Cardiac muscle cell (in vitro differentiated cells and primary cell): ENCODE measurements at places on chromosomes 3 and 15. TPM values are rescaled to one million over a fixed set of nuclear protein-coding genes. Genes with fewer than 3 reads are reported as not detected.

C3orf70 gene
- 0.55 and 0.62 TPM in 2 replicates for polyA plus RNA-seq

FAM240A gene
- not detected in 2 replicates for polyA plus RNA-seq

PLSCR2 gene
- polyA plus RNA-seq = not detected in 2 replicates

GADL1 gene
- 15.6 and 16.9 TPM in 2 replicates for polyA plus RNA-seq

SLC9C1 gene
- 0.12 and 0.22 TPM in 2 replicates for polyA plus RNA-seq

CCR1 gene
- not detected in 2 replicates for polyA plus RNA-seq

ALDH1A3 gene
- 0.28 TPM in 1 of 2 replicates, not detected in the other for polyA plus RNA-seq

STAB1 gene
- polyA plus RNA-seq = 0.91 TPM in 1 of 2 replicates, not detected in the other

ERICH6 gene
- 0.44 and 0.55 TPM in 2 replicates for polyA plus RNA-seq

- no peak for DNase-seq
Observed at GRCh38 chr15:48233246-48233645, 27.1 kb downstream of the SLC12A1 start.

DNA sequence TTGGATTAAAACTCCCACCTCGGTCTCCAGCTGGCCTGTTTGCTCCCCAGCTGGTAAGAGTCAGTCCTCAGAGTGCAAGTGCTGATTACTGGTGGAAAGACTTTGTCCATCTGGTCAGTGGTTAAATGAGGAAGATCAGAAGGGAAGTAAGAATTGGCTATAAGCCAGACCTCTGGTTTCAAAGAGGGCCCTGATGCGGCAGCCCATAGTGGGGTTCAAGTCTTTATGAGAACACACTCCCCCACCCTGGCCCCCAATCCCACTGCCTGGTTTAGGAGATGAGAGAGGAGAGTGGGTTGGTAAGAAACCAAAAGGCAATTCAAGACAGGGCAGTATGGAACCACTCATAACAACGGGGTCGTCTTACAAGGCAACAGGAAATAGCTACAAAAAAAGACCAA is 65.0 kb downstream of the FRMD4B start:
- no peak for DNase-seq

- DNase-seq = no peak
Observed at GRCh38 chr3:43784640-43785011, 93.9 kb downstream of the ABHD5 start.

DNA sequence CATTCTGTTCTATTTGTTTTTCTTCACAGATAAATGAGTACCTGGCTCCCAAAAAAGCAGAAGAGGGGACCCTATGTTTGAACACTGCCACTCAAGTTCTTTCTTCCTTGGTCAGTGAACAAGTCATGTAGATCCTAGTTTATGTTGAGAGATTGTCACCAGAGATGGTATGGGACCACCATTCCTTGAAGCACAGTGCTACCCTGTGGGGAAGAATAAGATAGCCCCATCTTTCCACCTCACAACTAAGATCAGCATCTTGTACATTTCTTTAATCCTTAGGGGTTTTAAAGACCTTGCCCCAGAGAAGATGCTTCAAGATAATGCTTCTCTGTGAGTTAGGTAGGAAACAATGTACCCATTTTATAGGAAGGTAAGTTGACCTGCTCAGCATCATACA is 233.5 kb upstream of the WNT5A start:
- peak; percentile 23 for DNase-seq

DNA sequence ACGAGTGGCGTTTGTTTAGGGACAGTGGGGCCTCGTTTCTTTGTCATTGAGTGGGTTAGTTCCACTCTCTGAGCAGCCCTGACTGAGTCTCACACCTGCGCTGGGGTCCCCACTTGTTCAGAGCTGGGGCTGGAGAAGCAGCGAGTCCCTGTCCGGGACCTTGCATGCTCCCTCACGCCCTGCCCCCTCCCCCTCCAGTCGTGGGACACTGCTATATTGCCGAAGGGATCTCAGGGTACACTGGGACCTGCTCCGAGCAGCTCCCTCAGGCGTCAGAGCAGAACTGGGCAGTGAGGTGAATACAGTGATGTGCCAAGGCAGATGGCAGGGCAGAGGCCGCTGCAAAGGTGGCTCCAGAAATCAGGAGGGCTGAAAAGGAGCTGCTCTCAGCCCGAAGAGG is 59.9 kb upstream of the KLF13 start:
- DNase-seq = no peak

GRCh38 chr3:24145481-24145880 is 200.4 kb downstream of the NR1D2 start:
- no peak for DNase-seq

- DNase-seq = no peak
Observed at GRCh38 chr3:42632146-42632545, 21.4 kb upstream of the ZBTB47 start.

DNA sequence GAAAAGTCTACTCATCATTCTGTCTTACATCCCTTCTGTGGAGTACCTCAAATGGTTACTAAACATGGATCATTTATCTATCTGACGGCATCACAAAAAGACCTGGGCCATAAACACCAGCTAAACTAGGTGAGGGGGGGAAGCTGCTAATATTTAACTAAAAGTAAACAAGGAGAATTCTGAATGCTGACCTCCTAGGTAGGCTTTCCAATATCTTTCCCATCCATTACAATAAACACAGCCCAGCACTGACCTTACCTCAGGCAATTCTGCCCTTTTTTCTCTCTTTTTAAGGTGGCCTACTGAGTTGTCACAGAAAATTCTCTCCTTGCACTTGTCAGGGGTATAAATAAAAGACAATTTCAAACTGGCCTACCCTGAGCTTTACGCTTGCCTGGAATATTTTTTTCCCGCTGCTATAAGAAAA is 33.1 kb downstream of the USF3 start:
- no peak for DNase-seq

DNA sequence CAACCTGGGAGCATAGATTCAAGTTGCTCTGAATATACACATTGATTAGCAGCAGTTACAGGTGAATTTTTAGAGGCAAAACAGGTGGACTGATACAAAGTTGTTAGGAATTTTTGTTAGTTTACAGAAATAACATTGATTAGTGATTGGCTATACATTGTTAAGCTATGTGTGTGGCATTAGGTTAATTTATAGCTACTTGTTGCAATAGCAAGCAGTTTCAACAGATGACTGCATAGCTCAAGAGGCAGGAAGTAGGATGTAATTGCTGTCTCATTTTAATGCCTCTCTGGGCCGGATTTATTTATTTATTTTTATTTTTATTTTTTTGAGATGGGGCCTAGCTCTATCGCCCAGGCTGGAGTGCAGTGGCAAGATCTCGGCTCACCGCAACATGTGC is 99.7 kb downstream of the TCF12 start:
- no peak for DNase-seq

GRCh38 chr3:2929574-2929973 is 180.6 kb downstream of the IL5RA start:
- DNase-seq = no peak

GRCh38 chr3:195286115-195286872 is 15.3 kb upstream of the XXYLT1 start:
- no peak for DNase-seq

GRCh38 chr3:133593243-133593642 is 19.8 kb downstream of the CDV3 start:
- no peak for DNase-seq

DNA sequence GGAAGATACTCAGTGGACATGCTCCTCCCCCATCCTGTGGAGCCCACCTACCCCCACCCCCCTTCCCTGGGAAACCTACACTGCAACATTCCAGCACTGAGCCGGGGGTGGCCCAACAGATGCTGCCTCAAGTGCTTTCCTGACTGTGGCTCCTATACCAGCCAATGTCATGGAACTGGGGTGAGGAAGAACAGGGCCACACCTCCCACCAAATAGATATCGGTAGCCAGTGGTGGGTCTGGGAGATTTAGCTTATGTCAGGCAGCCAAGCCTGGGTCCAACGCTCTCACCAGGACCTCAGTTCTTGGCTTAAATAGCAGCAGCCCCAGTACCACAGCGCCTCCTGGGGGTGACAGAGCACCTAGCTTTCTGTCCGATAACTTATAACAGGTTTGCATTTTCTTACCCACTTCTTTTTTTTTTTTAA is 30.3 kb downstream of the CDC25A start:
- peak; percentile 86 for DNase-seq

GRCh38 chr3:141440942-141441341 is 45.9 kb upstream of the RASA2 start:
- no peak for DNase-seq

DNA sequence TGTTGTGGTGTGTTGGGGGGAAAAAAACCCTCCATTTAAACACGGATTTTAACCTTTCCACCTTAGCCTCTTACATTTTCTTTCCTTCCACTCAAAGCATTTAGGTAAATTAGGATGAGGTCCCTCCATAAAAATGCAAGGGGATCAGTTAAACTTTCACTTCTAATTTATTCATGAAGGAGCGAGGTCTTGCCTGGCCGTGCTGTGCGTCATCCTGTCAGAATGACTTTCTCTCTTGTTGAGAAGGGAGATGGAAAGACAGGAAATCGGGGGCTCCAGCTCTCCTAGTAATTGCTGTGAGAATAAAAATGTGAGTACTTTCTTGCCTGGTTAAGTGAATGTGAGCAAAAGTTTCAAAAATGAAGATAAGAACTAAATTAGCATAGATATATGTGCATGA is 962.3 kb upstream of the NR2F2 start:
- DNase-seq = no peak

- DNase-seq = no peak
Observed at GRCh38 chr3:108845709-108846293, 23.2 kb downstream of the TRAT1 start.

GRCh38 chr15:81858586-81858985 is 187.2 kb downstream of the MEX3B start:
- no peak for DNase-seq

DNA sequence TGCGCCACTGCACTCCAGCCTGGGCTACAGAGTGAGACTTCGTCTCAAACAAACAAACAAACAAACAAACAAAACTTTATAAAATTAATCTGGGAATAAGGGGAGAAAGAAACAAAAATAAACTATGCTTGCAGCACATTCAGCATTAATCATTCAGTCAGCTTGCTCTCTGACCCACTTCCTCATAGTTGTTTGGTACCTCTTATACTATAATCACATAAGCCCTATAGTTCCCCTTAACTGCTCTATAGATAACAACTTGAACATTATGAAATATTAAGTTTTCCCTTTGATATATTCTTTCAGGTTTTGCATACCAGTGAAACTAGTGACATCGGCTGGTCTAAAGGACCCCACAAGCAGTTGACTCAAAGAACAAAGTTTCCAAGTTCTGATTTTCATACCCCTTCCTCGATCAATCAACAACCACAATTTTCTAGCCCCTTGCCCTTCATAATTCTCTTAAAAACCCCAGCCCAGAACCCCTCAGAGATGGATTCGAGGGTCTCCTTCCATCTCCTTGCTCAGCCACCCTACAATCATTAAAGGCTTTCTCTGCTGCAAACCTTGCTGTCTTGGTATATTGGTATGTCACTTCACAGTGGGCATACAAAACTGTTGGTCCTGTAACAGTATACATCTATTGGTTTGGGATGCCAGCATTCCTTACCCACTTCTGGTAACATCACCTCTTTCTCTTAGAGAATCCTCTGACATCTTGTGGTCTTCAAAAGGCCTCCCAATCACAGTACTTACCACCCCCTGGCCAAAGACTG is 26.4 kb downstream of the BCL2L10 start:
- no peak for DNase-seq

- DNase-seq = no peak
Observed at GRCh38 chr15:88321271-88321670, 64.7 kb upstream of the NTRK3 start.

GRCh38 chr3:120160050-120160449 is 65.8 kb upstream of the GSK3B start:
- DNase-seq = peak; percentile 99

- DNase-seq = no peak
Observed at GRCh38 chr3:151873398-151873797, at the start of gene SUCNR1. TSS of gene SUCNR1 (plus strand) at chr3:151873643. CDS start at chr3:151879893, 6,250 bp downstream.

DNA sequence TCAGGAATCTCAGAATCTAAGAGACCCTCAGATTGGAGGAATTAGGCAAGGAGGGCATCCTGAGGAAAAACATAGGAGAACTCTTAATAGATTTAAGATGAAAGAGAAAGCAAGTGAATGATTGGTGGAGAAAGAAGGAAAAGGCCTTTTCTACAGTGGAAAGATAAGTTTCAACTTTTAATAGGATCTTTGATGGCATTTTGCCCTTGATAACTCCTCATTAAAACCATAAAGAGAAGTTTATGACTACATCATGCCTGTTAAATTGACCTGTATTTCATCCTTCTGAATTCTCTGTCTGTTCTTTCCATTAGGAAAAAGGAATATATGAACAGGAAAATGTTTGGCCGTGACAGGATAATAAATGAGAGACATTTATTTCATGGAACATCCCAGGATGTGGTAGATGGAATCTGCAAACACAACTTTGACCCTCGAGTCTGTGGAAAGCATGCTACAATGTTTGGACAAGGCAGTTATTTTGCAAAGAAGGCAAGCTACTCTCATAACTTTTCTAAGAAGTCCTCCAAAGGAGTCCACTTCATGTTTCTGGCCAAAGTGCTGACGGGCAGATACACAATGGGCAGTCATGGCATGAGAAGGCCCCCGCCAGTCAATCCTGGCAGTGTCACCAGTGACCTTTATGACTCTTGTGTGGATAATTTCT is 30.1 kb downstream of the TIPARP start:
- no peak for DNase-seq

DNA sequence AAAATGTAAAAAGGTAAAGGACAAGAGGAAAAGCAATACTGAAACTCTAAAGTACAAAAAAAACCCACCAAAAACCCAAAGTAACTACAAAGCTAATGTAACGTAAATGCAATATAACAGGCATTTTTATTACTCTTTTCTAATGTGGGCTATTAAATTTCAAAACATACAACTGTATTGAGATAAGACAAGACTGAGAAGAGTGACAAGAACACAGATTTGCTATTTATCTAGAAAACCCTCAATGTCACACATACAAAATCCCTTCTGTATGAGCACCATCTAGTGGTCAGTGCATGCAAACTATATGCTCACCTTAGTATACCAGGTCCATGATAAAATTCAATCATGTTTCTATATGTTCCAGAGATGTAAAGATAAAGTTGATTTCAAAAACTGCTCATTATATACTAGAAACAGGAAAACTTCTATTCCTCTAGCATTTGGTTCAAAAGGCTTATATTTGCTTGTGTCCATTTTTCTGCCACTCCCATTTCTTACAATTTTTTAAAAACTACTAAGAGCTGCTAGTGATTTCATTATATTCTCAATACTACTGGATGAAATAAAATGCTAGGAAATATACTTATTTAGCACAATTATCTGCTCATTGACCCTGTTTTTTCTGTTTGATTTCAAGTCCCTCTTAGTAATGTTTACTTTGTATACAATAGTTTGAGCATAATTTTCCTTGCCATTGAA is 111.4 kb downstream of the DLG1 start:
- DNase-seq = peak; percentile 57

DNA sequence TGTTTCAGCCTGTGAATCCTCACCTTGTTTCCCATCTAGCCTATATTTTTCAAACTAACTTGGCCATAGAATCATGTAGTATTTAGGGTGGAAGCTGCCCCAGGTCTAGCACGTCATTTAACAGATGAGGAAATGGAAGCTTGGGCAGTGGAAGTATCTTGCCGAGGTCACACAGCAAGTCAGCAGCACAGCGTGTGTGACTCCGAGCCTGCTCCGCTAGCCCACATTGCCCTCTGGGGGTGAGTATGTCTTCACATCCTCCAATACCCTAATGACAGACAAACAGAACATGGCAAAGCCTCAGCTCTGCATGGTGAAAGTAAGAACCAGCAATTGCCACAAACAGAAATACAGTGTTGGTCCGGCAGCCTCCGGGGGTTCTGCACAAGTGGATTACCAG is 2.2 kb upstream of the CCR5 start:
- DNase-seq = peak; percentile 18

- peak; percentile 90 for DNase-seq
Observed at GRCh38 chr3:52194485-52195290, 3.3 kb upstream of the ALAS1 start.
